ENCODE measurements at places on chromosomes 11 and 22. TPM values are rescaled to one million over a fixed set of nuclear protein-coding genes. Genes with fewer than 3 reads are reported as not detected.

The SYTL2 gene
- 24.3 TPM for total RNA-seq

The PDGFD gene
- total RNA-seq = 13.0 TPM

The XKR3 gene
- total RNA-seq = not detected

The FLRT1 gene
- total RNA-seq = not detected

The TRIM29 gene
- total RNA-seq = not detected

Measured in regular cardiac myocyte (primary cell).